ENCODE measurements at places on chromosomes 2 and 18.

DNA sequence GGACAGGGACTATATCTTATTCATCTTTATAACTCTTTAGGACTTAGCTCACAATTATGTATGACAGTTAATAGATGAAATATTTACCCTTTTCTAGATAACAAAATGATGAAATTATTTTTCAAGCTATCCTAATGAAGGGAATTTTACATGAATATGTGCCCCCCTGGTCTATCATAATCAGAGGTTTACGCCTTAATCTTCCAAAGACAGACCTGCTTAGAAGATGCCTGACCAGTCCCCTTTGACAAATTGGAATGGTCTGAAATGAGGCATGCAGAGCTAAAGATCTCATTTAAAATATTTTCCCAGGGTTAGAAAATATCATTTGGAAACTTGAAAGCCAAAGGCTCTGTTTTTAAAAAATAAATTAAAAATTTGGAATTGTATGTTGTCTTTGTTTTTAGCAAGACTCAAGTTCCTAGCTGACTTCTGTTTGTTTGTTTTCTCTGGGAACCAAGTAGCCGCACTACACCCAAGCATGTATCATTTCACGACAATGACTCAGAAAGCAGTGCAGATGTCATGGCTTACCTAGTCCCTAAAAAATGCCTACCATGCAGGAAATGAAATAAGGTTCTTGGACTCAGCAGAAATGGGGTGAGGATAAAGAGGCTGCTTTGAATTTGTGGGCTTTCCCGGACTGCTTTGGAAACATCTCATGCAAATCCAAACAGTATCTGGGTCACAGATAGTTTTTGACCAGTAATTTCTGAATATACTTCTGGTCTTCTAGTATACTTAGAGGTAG, 162.1 kb downstream of the ZEB2 start:
- no peak for DNase-seq

DNA sequence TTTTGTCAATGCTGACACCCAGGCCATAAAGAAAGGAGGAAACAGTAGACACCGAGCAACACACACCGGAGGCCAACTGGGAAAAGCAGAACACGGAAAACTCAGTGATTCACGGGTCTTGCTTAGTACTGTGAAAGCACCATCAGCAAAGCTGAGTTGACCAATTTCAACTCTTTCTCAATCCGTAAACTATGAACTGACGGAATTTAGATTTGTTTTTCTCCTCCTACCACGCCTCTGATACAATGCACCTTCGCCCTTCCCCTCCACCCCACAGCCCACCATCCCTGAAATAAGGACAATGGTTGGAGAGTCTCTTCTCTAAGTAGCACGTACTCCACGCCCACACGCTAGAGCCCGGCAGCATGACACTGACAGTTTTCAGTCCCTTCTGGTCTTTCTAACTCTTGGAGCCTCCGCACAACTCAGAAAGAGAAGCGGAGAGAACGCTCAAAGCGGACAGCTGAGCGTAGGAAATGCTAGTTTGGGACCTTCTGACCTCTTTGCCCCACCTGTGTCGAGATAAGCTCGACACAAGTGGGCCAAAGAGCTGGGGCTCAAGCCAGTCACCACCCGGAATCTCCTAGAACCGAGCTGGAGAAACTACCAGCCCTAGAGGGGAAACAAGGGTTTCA, 669 bp downstream of the LNPK start:
- DNase-seq, result peak; percentile 63

- peak; percentile 97 for DNase-seq
Measured at GRCh38 chr2:230877759-230878598, 13.2 kb downstream of the ITM2C start.

DNA sequence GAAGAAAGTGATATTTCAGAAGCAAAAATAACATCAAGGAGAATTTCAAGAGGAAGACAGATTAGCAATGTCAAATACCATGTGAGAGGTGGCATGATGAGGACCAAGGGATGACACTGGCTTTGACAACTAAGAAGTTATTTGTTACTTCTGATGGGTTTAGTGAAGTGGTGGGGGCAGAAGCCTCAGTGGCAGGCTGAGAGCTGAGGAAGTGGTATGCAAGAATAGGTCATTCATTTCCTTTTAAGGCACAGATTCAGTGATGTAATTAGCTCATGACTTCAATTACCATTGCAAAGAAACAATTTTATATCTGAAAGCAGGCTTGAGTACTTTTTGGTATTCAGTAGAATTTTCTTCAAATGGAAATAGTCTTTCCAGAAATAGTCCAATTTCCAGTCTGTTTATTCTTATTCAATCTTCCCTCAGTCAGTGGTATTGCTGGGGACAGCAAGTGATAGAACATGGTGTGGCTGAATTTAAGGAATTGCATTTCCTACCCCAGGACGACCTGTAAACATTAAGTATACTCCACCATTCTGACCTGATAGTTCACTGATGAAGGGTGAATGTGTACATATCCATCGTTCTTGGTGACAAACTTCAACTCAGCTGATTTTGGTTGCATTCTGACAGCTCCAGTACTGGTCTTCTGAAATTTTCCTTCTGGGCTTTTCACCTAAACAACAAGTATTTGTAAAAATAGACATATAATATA, 28.2 kb downstream of the GEMIN6 start:
- DNase-seq, result no peak

DNA sequence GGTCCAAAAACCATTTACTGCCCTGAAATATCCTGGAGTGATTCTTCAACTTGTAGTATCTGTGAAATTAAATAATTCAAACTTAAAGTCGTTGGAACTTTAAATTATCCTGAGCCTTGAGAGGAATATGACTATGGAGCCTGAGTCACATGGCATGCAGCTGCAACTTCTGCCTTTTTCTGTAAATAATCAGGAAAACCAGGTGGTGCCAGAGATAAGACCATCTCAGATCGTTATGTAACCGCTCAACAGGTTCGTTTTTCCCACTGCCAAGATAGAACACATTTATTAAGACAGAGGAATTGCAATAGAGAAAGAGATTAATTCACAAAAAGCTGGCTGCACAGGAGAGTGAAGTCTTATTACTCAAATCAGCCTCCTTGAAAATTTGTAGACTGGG, 876.5 kb downstream of the SUCLG1 start:
- no peak for DNase-seq

DNA sequence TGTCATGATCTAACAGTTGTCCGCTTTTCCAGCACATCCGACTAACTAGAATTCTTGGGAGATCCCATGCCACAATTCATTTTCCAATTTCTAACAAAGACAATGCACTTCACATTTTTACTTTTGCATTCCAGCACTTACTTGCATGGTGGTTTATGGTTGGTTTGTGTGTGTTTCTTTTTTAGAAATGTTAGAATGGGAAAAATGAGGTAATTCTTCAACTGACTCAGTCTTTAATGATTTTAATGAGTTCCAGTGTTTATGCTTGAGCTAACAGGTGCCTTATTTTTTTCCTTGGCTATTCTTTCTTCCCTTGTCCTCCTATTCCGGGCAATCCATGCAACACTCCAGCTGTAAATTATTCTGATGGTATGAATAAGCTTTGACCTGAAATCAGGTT, 46.4 kb downstream of the SLC8A1 start:
- no peak for DNase-seq

DNA sequence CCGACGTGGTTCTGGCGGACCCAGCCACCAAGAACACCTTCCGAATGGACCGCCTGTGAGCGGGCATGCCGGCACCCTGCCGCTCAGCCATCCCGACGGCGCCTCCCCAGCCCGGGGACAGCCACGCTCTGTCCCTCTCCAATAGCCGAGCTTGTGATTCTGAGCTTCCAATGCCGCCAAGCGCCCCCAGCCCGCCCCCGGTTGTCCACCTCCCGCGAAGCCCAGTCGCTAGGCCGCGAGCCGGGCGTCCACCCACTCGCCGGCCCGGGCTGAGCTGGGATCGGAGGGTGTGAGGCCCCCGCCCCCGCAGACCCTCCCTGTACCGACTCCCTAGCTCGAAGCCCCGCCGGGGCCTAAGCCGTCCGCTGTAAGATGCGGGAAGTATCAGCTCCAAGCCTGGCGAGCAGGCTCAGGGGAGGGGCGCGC, 1195.1 kb upstream of the CHAC2 start:
- DNase-seq, result no peak

- DNase-seq, result no peak
Measured at GRCh38 chr18:37362158-37362890, 203.3 kb downstream of the CELF4 start.

DNA sequence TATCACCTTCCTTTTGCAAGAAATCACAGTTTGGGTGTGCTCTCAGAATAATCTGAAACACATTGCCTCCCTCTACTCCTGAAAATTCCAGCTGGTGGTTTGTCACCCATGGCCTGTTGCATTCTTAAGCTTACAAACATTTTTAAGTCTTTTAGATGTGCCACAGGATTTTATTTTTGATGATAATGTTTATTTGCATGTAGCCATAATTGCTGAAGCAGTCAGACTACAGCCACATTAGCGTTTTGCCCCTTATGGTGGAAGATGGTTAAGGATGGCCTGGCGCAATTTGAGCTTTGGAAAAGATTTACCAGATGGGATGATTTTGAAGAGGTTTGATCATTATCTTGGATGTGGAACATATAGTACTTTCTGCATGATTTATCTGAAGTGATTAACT, 439.5 kb downstream of the MEIS1 start:
- no peak for DNase-seq

DNA sequence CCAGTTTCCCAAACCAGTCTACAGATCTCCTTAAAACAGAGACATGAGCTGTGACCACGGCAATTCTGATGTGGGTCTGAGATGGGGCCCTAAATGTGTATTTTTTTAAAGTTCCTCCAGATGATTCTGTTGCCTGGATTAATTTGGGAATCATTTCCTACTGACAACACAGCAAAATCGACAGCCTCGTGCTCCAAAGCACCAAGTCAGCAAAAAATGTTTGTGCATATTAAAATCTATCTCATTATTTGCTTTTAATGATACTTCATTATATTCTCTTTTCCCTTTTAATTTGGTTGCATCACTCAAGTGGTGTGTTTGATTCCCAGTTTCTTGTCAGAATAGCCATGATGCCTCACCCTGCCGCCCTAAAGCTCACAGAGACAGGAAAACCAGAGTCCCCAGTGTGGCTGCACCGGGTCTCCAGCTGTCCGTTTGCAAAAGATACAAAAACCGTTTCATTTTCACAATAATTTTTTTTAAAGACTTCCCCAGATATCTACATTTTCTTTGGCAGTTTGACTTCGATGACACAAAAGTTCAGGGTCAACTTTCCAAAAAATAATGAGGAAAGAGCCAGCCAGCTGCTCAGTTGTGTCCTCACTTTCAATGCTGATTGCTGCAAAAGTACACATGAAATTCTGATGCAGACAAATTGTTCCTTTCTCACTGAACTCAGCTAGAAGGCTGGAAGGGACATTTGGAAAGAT, 443.2 kb upstream of the ID2 start:
- DNase-seq, result peak; percentile 35

DNA sequence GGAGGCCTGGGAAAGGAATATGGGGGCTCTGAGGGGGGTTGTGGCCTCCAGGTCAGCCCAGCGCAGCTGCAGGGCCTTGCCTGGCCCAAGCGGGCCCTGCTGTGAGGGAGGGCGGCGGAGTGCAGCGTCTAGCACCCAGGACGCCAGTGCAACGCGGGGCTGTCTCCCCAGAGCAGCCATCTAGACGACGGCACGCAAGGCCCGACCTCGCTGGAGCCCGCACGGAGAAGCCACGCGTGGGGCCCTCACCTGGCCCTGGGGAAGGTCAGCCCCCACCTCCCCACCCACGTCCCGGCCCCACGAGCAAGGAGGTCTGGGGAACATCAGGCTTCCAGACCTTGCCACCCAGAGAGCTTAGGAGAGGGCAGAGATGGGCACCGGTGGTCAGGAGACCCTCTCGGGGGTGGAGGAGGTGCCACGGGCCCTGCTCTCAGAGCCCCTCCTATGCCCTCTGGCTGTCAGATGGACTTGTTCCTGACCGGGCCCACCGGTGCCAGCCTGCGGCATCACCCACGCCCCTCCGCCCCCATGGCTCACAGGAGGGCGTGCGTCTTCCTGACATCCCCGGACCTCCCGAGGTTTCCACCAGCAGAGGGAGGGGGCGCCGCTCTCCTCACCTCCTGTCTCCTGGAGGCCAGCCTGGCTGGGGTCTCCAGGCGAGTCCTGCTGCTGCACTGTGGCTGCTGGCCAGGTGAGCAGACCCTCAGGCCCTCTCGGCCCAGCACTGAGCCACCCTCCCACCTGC, 17.0 kb downstream of the GPR35 start:
- no peak for DNase-seq

DNA sequence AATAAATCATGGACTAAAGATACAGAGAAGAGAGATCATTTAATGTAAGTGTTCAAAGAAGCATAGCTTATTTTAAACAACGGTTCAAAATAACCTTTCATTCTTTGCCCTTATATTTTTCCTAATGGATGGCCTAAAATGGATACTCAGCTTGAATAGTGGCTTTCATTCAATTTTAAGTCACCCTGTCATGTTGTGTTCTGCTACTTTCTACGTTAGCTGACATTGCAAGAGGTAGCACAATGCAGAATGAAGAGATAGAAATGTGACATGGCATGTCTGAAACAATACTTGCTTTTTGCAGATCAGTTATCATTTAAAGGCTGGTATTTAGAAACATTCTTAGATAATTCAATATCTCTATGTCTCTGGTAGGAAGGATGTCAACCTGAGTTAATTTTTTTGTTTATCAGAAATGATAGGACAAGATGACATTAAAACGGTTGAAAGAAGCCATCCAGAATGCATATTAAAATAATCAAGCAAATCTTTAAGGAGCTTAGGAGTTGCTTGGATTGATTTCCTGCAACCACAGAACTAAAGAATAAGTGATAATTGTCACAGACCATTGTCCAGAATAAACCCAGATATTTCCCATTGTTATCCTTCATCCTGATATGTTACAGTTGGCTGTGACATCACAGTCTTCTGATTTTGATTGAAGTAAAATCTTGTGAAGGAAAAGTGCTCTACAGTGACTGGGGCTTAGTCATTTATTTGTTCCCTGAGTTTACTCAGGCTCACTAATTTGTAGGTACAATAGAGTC, 41.7 kb upstream of the CAVIN2 start:
- DNase-seq, result no peak

DNA sequence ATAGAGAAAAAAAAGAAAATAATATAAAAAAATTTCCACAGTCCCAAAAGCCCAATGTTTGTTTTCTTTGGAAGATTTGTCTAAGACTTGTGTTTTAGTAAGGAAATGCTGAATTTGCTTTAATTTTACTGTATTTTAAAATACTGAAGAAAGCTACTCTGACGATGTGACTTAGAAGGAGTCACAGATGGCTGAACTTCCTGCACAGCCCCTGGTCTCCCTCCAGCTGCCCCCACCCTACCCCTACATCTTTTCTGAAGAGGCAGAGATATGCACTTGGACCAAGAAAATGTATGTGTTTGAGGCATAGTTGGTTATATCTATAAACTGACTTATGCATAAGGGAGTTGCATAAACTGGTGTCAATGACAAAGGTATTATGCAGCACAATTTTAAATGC, 172.3 kb downstream of the CDH2 start:
- no peak for DNase-seq

- no peak for DNase-seq
Measured at GRCh38 chr2:229296016-229296415, 24.9 kb upstream of the PID1 start.

GRCh38 chr2:233100192-233100998, 40.3 kb downstream of the INPP5D start:
- DNase-seq, result peak; percentile 30

- no peak for DNase-seq
Measured at GRCh38 chr2:12741380-12741779, 24.6 kb downstream of the TRIB2 start.

- DNase-seq, result no peak
Measured at GRCh38 chr2:159961451-159961850, 101.0 kb downstream of the PLA2R1 start.
